ENCODE measurements at places on chromosomes 1 and 21.

GRCh38 chr1:173863224-173864161, 4.3 kb downstream of the GAS5 start:
- no peak for DNase-seq

- no peak for DNase-seq
Observed at GRCh38 chr1:33497410-33497809, 25.0 kb downstream of the ZSCAN20 start.

DNA sequence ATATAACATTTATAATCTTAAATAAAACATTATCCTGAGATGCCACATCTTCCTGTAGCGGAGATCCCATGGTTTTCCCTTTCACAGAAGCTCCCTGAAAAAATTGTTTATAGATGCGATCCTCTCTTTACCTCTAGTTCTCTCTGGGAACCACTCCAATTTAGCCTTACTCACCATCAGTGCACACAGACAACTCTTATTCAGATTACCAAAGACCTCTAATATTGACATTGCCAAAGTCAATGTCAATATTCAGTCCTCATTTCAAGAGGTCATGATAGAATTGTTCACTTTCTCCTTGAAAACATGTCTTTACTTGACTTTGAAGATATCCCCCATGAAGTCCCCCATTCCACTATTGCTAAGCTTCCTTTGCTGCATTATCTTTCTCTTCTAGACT, 248.8 kb downstream of the CTH start:
- no peak for DNase-seq

GRCh38 chr1:75602486-75602885, 8.4 kb downstream of the SLC44A5 start:
- DNase-seq: no peak

- no peak for DNase-seq
Observed at GRCh38 chr1:8555582-8555981, 237.7 kb downstream of the SLC45A1 start.

DNA sequence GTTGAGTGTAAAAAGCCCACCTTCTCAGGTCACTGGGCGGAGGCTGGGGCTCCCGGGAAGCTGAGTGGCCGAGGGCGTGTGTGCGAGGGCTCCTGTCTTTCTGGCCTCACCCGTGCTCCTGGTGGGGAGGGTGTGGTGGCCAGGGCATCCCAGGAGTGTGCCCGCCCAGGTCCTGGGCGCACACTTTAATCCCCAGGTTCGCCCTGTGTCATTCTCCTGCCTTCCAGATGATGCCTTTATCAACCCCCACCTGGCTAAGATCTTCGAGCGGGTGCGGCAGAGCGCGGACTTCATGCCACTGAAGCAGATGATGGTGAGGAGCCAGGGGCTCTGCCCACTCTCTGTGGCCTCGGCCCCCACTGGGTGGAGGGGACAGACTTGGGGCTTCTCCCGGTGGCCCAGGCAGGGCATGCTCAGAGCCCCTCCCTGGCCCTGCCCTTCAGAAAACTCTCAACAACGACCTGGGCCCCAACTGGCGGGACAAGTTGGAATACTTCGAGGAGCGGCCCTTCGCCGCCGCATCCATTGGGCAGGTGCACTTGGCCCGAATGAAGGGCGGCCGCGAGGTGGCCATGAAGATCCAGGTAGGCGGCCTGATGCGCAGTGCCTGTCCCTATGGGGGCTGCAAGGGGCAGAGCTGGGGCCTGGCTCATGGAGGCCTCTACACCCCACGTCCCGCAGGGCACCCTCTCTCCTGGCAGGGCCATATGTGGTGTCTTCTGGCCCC, 42.5 kb downstream of the COQ8A start:
- no peak for DNase-seq

- DNase-seq: no peak
Observed at GRCh38 chr1:85450832-85451231, 14.1 kb downstream of the DDAH1 start.

DNA sequence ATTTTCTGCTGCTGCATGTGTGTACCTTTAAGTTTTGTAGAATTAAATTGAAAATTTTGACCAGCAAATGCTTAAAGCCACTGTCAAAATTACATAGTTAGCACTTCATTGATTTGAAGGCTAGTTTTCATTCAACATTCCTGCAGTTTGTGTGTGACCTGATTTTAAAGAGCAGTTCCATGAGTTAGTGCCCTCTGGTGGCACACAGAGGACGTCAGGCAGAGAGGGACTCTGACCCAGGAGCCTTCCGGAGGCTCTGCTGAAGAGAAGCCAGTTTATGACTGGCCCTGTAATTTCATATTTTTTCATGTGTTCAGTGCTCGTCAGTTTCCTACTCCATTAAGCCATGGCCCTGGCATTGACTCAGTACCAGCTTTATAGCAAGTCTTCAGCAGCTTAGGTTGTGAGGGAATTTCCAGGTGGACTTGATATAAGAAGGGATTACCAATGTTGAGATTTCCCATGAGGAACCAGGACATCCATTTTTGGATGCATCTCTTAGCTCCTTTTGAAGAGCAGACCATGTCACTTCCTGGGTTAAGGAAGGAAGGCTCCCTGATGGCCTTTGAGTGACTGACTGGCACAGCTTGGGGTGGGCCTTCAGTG, 104.7 kb downstream of the CAMTA1 start:
- DNase-seq: peak; percentile 34

- no peak for DNase-seq
Observed at GRCh38 chr1:12627296-12627695, 9.3 kb upstream of the DHRS3 start.

- DNase-seq: no peak
Observed at GRCh38 chr1:36561361-36561724, 78.6 kb upstream of the CSF3R start.

DNA sequence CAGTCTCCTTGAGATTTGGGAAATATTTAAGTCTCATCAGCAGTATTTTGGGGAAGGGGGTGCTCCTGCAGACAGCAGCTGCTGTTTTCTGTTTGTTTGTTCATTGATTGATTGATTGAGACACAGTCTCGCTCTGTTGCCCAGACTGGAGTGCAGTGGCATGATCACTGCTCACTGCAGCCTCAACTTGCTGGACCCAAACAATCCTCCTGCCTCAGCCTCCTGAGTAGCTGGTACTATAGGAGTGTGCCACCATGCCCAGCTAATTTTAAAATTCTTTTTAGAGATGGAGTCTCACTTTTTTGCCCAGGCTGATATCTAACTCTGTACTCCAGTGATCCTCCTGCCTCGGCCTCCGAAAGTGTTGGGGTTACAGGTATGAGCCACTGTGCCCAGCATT, 18.2 kb downstream of the UCK2 start:
- no peak for DNase-seq

- no peak for DNase-seq
Observed at GRCh38 chr1:73065339-73066041, 783.2 kb upstream of the NEGR1 start.

DNA sequence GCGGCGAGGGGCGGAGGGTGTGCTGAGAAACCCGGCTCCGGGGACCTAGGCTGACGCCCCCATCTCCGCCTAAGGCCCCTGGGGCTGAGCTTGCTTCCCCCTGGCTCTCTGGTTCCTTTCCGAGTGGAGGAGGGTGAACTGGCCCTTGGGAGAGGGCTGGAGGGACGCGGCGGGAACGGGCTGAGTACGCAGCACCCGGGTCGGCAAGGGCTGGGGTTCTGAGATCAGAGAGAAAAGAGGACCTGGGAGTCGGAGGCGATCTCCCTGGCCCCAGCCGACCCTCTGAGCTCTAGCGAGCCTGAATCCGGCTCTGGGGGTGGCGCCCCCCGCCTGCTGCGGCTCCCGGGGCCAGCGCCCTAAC, 270.8 kb downstream of the FOXD2 start:
- no peak for DNase-seq

- no peak for DNase-seq
Observed at GRCh38 chr1:27042670-27043069, 30.0 kb upstream of the TENT5B start.

- DNase-seq: no peak
Observed at GRCh38 chr1:4500441-4500840, 154.0 kb upstream of the AJAP1 start.

- DNase-seq: no peak
Observed at GRCh38 chr1:234469376-234469775, 9.6 kb downstream of the TARBP1 start.

DNA sequence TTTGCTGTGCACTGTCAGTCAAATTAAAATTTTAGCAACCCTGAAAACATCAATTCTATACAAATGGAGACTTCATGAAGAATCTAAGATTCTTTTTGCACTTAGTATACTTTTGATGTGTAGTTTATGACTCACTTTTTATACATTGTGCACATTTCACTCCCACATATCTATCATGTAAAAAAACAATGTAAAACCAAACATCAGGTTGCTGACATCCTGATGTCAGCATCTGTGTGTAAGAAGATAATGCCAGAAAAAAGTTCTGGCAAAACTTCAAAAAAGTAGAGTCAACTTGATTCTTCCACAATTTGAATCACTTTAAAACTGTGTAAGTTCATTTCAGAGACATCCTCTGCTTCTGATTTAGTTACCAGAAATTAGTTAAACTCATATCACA, 115.7 kb downstream of the CENPF start:
- DNase-seq: no peak

GRCh38 chr21:46376231-46376628, 52.3 kb downstream of the PCNT start:
- no peak for DNase-seq

DNA sequence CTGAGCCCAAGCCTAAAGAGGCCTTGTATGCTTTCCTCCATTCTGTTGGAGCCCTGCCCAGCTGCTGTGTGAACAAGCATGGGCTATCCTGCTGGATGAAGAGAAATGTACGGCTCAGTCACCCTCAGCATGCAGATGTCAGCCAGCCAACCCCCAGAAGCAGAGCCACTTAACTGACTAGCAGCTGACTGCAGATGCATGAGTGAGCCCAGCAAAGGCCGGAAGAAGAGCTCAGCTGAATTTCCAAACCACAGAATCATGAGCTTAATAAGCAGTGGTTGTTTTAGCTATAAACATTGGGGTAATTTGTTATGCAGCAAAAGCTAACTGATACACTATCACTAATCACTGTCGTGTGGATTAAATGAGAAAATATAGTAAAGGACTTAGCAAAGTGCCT, 39.0 kb downstream of the FOXO6 start:
- DNase-seq: peak; percentile 63

- no peak for DNase-seq
Observed at GRCh38 chr21:45467221-45467779, 62.3 kb downstream of the COL18A1 start.

All from NCI-H1694 (cell line).